NCI-H1436 treated with DMSO at 0.1 percent for 48 hours (cell line): ENCODE measurements at places on chromosomes 3 and 15.

DNA sequence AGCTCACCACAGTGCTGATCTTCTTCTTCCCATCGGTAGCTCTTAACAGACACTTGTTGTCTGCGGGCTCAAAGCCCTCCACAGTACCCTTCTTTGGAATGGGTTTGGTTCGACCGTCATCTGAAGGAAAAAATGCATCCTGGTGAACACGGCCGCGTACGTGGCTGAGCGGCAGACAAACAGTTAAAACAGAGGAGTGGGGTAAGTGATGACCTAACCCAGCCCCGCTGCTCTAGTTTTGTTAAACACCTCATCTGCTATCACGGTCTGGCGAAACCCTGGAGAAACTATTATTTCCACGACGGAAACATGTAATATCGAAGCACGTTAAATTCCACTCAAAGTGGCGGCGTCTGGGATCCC is 725 bp downstream of the SRP14 start:
- no peak for DNase-seq

DNA sequence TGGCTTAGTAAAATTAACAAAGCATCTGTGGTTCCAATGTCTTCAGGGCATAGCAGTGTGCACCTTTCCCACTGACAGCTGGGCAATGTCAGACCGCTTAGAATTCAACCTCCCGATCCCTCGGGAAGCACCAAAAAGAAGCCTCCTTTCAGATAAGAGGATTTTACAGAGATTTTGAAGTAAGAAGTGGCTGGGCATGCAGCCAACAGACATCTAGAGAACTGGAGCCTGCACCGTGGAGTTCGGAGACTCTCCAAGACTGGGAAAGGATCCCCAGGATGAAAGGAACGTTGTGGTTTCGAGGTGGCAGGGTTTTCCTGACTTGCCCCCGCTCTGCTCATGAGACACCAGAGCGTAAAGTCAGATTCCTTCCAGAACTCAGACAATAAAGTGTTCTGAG is 5.3 kb downstream of the FAM174B start:
- DNase-seq: no peak

DNA sequence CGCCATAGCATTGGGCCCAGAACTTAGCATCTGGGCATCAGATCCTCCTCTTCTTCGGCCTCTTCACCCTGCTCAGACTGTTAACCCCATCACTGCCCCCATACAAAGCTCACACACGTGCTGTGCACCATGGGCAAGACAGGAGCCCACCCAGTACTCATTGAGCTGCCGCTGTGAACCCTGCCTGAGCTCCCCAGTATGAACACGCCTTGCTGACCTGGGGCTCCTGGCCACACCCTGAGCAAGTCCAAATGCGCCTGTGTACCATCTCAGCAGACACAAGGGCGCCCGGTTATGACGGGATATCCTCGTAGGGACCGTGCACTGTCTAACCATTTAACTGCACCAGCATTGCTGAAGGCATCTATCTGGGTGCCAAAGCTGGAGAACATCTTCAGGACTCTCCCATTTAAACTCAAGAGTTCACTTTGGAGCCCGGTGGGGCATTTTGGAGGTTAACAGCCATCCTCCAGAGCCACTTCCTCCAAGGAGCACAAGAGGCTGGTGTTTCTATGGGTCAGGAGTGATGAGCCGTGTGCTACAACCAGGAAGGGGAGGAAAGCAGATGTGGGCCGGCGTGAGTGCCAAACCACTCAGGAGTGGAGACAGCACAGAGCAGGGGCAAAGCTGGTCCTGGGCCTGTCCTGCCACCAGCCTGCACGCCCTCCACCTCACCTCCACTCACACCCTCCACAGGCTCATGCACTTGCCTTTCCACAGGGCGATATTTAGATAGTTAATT is 12.1 kb downstream of the PRR23E start:
- DNase-seq: no peak

DNA sequence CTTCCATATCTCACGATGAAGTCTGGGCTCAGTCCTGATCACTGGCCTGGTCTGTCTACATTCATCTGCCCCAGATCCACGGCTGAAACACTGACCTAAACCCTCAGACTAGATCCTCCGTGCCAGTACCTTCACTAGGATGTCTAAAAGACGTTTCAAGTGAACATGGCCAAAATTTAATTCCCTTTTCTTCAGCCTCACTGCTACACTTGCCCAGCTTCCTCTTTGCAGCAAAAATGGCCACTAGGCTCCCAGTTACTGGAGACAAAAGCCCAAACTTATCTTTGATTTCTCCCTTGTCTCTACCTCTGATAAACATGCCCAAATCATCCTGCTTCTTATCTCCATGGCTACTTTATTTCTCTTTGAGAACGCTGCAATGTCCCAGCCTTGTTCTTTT is 1.7 kb downstream of the RASSF1 start:
- no peak for DNase-seq

DNA sequence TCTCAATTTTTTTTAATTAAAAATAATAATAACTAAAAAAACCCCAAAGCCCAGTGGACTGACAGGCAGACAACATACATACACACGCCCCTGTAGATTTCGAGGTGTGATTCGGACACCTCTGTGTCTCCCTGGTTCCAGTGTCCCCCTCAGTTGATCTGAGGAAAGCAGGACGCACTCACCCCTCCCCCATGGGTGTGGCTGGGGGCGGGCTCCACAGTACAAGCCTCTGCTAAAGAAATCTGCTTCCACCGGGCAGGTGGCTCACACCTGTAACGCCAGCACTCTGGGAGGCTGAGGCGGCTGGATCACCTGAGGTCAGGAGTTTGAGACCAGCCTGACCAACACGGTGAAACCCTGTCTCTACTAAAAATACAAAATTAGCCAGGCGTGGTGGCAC is 33.8 kb upstream of the BLM start:
- no peak for DNase-seq

DNA sequence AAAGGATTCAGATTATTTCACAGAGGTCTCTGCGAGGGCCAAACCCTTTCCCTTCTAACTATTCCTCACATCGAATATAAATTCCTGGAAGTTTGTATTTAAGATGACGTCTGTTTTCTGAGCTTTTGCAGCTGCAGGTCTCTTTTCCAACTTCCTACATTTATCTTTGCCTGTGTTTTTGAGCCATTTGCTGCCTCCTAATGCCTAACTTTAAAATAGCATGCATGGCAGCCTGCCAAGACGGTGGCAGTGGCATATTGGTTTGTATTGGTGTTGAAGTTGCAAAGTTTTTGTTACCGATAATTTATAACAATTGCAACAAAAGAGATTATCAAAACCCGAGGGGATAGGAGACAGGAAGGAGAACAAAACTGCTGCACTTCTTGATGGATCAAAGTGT is 187.1 kb upstream of the DNAJC19 start:
- DNase-seq: no peak

- no peak for DNase-seq
These were observed 188.5 kb downstream of the ALCAM start for GRCh38 chr3:105555206-105555605.

GRCh38 chr3:156720826-156721225 is 46.4 kb downstream of the TIPARP start:
- DNase-seq: no peak

DNA sequence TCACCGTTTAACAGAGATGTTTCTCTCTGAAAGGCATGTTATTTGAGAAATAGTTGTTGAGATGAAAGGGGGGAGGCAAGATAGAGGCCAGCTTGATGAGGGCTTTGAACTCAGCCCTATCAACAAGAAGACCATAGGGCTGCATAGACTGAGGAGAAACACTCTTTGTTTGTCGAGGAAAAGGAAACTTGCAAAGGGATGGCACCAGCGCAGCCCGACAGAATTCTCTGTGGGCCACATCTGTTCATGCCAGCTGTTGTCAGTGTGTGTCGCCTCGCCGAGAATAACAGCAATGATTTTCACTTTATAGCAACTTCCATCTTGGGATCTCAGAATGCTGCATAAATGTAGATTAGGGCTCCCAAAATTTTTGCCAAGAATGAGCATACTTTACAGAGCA is 478.3 kb upstream of the TPRG1 start:
- DNase-seq: no peak

GRCh38 chr3:37590328-37591079 is 271.2 kb upstream of the CTDSPL start:
- no peak for DNase-seq

- DNase-seq: no peak
These were observed 20.8 kb downstream of the STAG1 start for GRCh38 chr3:136731274-136731884.

- DNase-seq: no peak
These were observed 56.2 kb downstream of the EXOG start for GRCh38 chr3:38552364-38552763.

DNA sequence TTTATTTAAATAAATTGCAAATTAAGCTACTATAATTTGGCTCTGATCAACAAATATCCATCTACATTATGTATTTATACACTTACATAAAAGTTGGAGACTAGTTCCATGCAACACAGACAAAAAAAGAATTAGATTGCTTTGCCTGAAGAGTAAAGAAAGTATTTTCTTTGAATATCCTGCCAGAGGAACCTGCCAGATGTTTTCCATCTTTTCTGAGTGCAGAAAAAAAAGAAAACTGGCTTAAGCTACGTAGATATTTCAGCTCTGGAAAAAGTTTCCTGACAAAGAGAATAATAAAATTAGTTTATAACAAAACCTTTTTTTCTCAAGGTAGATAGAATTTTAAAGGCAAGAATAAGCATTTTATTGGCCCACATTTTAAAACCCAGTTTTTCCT is 607.5 kb upstream of the NAALADL2 start:
- DNase-seq: no peak

- DNase-seq: no peak
These were observed 48.8 kb downstream of the GTPBP8 start for GRCh38 chr3:113039546-113039945.

GRCh38 chr15:69225355-69226022 is 65.1 kb downstream of the GLCE start:
- no peak for DNase-seq

GRCh38 chr15:68642491-68642845 is 63.7 kb downstream of the CORO2B start:
- no peak for DNase-seq

DNA sequence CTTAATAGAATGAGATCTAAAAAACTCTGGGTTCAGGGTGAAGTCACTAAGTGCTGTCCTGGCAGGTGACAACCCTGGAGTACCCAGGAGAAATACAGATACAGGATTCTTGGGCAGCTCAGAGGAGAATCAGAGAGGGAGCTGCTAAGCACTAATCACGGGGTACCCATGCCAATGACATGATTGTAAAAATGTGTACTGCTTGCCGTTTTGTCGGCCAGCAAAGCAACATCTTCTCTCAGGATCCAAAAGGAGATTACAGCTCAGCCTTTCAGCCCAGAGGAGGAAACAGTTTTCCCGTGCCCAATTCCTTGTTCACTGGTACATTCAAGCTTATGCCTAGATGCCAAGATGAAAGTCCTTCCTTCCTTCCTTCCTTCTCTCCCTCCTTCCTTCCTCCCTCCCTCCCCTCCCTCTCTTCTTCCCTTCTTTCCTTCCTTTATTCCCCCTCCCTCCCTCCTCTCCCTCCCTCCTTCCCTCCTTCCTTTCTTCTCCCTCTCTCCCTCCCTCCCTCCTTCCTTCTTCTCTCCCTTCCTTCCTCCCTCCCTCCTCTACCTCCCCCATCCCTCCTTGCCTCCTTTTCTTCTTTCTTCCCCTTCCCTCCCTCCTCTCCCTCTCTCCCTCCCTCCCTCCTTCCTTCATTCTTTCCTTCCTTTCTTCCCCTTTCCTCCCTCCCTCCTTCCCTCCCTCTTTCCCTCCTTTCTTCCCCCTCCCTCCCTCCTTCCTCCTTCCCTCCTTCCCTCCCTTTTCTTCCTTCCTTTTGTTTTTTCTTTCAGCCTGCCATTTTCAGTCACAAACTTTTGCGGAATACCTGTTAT is 4.1 kb upstream of the MINAR1 start:
- no peak for DNase-seq

GRCh38 chr3:8761866-8762265 is 7.5 kb downstream of the OXTR start:
- DNase-seq: no peak

DNA sequence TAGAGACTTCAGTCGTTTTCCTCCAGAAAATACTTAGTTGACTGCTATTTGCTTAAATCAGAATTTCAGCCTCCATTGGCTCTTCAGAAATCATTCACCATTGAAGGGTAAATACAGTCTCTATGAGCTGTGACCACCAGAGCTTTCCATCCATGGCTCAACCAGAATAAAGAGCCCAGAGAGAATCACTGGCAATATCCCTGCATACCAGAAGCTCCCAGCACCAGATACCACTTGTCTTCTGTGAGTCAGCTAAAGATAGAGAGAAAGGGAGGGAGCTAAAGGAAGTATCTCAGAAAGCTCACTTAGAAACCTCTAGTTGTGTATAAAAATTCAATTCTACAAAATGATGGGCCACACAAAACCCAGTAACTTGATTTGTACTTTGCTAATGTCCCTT is 115.2 kb upstream of the TMCO5A start:
- DNase-seq: no peak

DNA sequence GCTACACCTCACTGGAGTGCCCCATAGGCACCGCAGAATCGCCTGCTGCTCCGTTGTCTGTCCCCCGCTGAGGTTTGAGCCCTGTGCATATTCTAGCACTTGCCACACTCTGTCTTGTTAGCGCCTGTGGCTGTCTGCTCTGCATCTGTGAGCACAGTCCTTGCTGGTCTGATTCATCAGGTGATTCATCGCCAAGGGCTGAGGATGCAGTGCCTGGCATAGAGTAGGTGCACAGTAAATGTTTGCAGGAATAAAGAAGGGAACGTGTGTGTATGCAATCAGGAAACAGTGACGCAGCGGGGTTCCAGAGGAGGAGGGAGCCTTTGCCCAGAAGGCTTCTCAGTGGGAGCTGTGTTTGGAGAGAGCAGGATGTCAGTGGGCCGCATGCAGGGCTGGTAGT is 124.0 kb upstream of the PLXNA1 start:
- no peak for DNase-seq

- no peak for DNase-seq
These were observed at the start of gene TRIM71 for GRCh38 chr3:32817558-32818228. Gene TRIM71, plus strand, starts transcription at chr3:32817997. Its CDS starts 84 bp downstream, at chr3:32818081.

GRCh38 chr15:81889485-81889881 is 156.3 kb downstream of the MEX3B start:
- no peak for DNase-seq

DNA sequence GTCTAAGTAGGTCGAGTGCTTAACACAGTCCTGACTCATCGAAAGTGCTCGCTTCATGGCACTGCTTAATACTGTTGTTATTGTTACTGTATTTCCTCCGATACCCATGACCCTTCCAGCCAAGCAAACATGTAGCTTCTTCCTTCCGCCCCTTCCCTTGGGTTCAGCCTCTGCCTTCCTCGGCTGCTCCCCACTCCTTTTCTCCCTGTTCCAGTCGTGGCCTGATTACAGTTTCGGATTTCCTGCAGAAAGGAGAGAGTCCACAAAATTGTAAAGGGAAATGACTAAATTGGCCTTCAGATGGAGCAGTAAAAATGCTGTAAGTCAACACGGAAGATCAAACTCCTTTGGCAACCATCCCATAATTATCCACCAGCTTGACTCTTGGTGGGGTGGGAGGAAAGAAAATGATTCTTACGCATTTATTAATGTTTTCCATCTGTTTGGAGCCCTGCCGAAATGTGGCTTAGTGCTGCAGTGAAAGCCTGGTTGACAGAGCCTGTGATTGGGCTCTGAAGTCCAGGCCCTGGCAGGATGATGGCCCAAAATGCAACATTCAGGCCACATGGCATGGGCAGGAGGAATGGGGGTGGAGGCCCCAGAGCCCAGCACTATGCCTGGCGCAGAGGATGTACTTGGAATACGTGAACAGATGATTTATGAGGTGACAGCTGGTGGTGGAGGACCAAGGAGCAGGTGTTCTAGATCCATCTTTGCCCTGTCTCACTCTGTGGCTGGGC is 37.6 kb downstream of the FAM3D start:
- no peak for DNase-seq
